Lower leg skin (tissue), 4 donors: ENCODE measurements at places on chromosomes 11 and 22. TPM values are rescaled to one million over a fixed set of nuclear protein-coding genes. Genes with fewer than 3 reads are reported as not detected.

- DNase-seq, result no peak
Measured at GRCh38 chr22:17846326-17846992, 72.2 kb upstream of the BID start.

DNA sequence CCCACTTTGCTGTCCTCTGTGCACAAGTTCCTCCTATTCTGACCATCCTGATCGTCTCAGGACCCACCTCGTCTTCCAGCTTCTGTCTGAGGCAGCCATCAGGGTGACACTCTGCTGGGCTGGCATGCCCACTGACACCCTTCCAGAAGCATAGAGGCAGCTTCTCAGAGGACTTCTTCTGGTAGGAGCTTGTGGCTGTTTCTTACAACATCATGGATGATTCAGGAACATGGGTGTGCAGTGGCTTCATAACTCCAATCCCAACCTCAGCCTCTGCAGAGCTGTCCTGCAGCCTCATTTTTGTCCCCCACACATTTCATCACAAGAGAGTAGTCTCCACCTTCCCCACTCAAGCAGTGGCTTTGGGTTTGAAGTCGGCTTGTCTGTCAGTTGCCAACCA is 20.9 kb upstream of the CTR9 start:
- DNase-seq, result peak; percentile 57

- no peak for DNase-seq
Measured at GRCh38 chr11:7436657-7437056, 48.6 kb upstream of the OLFML1 start.

TRIM5 gene
- total RNA-seq, result 13.1 TPM

MUC2 gene
- total RNA-seq, result 0.02 TPM

GPHA2 gene
- not detected for total RNA-seq

F2 gene
- total RNA-seq, result not detected
